ENCODE measurements at places on chromosomes 11 and 22. TPM values are rescaled to one million over a fixed set of nuclear protein-coding genes. Genes with fewer than 3 reads are reported as not detected.

The OR4A16 gene
- not detected for total RNA-seq

The INPP5J gene
- 20.7 TPM for total RNA-seq

GRCh38 chr11:105862736-105863367 lies 159.2 kb downstream of the MSANTD4 start:
- H3K36me3 ChIP-seq: no peaks in the 10 kb centered on the region
- peaks cover 10% of the 10 kb centered on the region for H3K27me3 ChIP-seq
- H3K4me1 ChIP-seq: no peaks in the 10 kb centered on the region
- no peak overlapping the region for H3K4me3 ChIP-seq
- DNase-seq: no peak

The KCNQ1OT1 gene
- total RNA-seq: 0.33 TPM

The BTBD10 gene
- total RNA-seq: 26.4 TPM

The OR10D3 gene
- not detected for total RNA-seq

The MED19 gene
- total RNA-seq: 9.4 TPM

DNA sequence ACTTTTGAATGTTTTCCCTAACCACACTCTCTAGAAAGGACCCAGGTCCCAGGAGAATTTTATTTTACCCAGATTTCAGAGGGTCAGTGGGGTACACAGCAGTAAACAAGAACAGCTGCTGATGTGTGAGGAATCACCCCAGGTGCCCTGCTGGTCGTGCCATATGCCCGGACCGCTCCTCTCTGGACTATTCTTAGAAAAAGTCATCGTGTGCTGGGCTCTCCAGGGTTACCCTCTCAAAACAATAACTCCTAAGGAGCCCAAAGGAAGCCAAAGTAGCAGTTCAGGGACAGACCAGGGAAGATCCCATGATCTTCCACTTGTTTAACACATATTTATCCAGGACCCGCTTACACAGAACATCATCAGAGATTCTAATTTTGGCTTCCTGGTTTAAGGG lies 29.7 kb downstream of the LRP4 start:
- H3K36me3 ChIP-seq: peaks cover 38% of the 10 kb centered on the region
- no peaks in the 10 kb centered on the region for H3K4me1 ChIP-seq
- DNase-seq: no peak
- no peak overlapping the region for H3K27ac ChIP-seq
- no peak overlapping the region for H3K4me3 ChIP-seq
- no peaks in the 10 kb centered on the region for H3K27me3 ChIP-seq

The RAPSN gene
- 2.2 TPM for total RNA-seq

The MEI1 gene
- total RNA-seq: 0.74 TPM

- H3K27ac ChIP-seq: no peak overlapping the region
- H3K36me3 ChIP-seq: peaks cover under 1% of the 10 kb centered on the region
- H3K27me3 ChIP-seq: no peaks in the 10 kb centered on the region
- no peak for DNase-seq
- no peak overlapping the region for H3K4me3 ChIP-seq
Observed at GRCh38 chr22:21753374-21754111, 17.9 kb upstream of the YPEL1 start.

DNA sequence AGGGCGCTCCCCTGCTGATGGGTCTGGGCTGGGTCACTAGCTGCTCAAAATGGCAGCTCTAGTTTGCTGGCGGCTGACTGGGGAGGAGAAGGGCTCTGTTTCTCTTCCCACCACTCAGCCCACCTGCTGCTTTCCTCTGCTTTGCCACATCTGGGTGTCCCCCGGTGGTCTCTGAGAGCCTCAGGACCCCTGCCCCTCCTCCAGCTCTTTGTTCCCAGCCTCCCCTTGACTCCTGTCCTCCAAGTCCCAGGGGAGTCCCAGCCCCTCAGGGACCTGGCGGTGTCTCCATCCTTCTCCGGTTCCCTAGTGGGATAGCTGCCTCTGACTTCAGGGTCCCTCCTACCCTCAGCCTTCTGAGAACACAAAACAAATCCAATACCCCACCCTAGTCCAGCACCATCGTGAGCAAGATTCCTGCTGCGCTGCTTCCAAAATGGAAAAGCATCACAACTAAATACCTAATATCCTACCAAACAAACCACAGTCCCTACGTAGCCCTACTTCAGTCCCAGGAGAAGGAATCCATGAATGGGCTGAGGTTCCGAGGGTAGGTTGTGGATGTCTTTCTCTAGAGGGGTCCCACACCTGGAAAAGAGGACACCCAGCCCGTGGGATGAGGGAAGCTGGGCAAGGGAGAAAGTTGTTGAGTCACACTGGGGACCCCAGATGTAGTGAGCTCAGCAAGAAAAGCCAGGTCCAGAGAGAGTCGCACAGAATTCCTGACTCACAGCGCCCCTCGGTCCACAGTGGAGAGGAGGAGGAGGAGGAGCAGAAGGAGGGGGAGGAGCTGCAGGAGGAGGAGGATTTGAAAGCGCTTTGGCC lies 45.0 kb upstream of the NNMT start:
- H3K27ac ChIP-seq: peak overlapping the region; percentile 75
- no peaks in the 10 kb centered on the region for H3K27me3 ChIP-seq
- peak; percentile 61 for DNase-seq

The TTC36 gene
- total RNA-seq: 1.1 TPM

GRCh38 chr11:111697933-111698371 lies 68.2 kb downstream of the PPP2R1B start:
- H3K4me3 ChIP-seq: no peak overlapping the region
- no peak for DNase-seq
- no peak overlapping the region for H3K27ac ChIP-seq
- peaks cover 9% of the 10 kb centered on the region for H3K36me3 ChIP-seq

GRCh38 chr11:15199693-15200092 lies 85.0 kb downstream of the INSC start:
- no peak overlapping the region for H3K27ac ChIP-seq
- no peaks in the 10 kb centered on the region for H3K36me3 ChIP-seq
- H3K27me3 ChIP-seq: no peaks in the 10 kb centered on the region
- H3K4me1 ChIP-seq: peaks cover 27% of the 10 kb centered on the region

DNA sequence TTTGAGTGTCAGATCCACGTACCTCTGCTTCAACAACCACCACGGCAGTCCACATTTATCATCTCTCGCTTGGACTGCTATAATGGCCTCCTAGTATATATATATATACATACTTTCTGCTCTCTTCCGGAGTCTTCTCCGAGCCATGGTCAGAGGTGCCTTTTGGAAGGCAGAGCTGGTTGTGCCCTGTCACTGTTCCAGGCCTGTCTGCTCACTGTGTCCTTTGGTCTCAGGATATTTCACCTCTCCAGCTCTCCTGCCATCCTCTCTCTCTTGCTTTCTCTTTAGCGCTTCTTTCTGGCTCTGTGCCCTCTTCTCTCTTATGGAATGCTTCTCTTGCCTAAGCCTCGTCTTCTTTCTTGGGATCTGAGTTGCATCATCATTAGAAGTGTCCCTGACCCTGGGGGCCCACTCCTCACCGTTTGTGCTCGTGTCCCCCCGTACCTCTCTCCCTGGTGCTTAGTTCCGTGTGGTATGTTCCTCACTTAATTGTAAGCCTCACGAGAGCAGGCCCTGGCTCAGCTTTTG lies 86.1 kb upstream of the RASSF10 start:
- H3K36me3 ChIP-seq: peaks cover 10% of the 10 kb centered on the region
- peaks cover 4% of the 10 kb centered on the region for H3K4me1 ChIP-seq
- H3K27me3 ChIP-seq: no peaks in the 10 kb centered on the region
- DNase-seq: no peak
- no peak overlapping the region for H3K27ac ChIP-seq
- no peak overlapping the region for H3K4me3 ChIP-seq

The DRAP1 gene
- total RNA-seq: 94.7 TPM

DNA sequence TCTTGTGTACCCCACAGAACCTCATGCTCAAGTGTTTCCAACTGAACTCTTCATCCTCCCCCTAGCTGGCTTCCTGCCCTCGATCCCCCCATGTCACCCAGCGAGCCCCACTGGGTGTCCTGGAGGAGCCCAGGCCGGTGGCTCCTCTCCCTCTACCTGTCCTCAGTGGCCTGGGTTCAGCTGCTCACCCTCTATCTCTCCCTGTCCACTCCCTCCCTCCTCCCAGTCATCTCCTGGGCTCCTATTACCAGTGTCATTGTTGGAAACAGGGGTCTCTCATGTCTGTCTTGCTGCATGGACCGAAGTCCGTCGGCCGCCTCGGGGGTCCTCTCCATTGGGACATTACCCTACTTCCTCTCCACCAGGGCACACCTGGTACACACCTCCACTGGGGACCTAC lies 12.9 kb upstream of the MPPED1 start:
- no peak overlapping the region for H3K4me3 ChIP-seq
- no peaks in the 10 kb centered on the region for H3K36me3 ChIP-seq
- peaks cover 52% of the 10 kb centered on the region for H3K27me3 ChIP-seq
- DNase-seq: no peak
- peaks cover 7% of the 10 kb centered on the region for H3K4me1 ChIP-seq
- H3K27ac ChIP-seq: no peak overlapping the region

DNA sequence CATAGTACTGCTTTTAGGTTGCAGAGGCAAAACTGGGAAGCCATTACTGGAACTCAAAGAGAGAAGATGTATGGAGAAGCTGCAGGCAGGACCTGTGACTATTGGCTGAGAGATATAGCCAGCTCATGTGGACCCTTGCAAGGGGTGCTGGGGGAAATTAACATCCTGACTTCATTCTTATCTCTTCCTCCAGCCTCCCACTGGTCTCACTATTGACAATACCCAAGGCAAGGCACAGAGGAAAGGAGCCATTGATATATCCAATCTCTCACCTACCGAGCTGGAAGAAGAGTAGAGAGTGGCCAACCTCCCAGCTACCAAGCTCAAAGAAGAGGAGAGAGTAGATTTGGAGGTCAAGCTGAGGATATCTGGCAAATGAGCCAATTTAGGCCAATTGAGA lies 36.8 kb upstream of the ZBED5 start:
- H3K27ac ChIP-seq: peak overlapping the region; percentile 74
- H3K27me3 ChIP-seq: no peaks in the 10 kb centered on the region
- no peak for DNase-seq
- H3K4me3 ChIP-seq: no peak overlapping the region
- no peaks in the 10 kb centered on the region for H3K36me3 ChIP-seq
- peaks cover 54% of the 10 kb centered on the region for H3K4me1 ChIP-seq

The MRPL17 gene
- 40.2 TPM for total RNA-seq

The CDC45 gene
- 0.77 TPM for total RNA-seq

DNA sequence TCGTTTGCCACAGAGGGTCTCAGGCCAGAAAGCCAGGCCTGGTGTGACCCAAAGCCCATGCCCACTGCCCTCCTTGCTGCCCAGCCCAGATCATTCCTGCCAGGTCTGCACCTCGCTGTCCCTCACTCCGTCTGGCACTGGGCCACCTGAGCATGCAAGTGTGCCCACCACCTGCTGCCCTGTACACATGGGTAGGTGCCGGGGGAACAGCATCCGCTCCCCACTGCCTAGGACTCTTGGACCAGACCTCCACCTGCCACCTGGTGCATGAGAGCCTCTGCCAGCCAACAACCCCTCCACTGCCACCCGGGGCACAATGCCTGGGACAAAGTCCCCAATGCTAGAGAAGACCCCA lies 12.5 kb downstream of the MGAT3 start:
- peaks cover 95% of the 10 kb centered on the region for H3K4me1 ChIP-seq
- no peak for DNase-seq
- H3K27ac ChIP-seq: peak overlapping the region; percentile 89
- no peak overlapping the region for H3K4me3 ChIP-seq
- H3K36me3 ChIP-seq: no peaks in the 10 kb centered on the region
- H3K27me3 ChIP-seq: peaks cover 11% of the 10 kb centered on the region

The E2F8 gene
- total RNA-seq: 3.6 TPM

The RCE1 gene
- 5.1 TPM for total RNA-seq

- no peaks in the 10 kb centered on the region for H3K4me1 ChIP-seq
- no peak overlapping the region for H3K27ac ChIP-seq
- H3K27me3 ChIP-seq: no peaks in the 10 kb centered on the region
- no peak overlapping the region for H3K4me3 ChIP-seq
- H3K36me3 ChIP-seq: no peaks in the 10 kb centered on the region
Observed at GRCh38 chr11:80529726-80530125, 1088.9 kb upstream of the TENM4 start.

The C11orf97 gene
- total RNA-seq: not detected

The APOA5 gene
- not detected for total RNA-seq

DNA sequence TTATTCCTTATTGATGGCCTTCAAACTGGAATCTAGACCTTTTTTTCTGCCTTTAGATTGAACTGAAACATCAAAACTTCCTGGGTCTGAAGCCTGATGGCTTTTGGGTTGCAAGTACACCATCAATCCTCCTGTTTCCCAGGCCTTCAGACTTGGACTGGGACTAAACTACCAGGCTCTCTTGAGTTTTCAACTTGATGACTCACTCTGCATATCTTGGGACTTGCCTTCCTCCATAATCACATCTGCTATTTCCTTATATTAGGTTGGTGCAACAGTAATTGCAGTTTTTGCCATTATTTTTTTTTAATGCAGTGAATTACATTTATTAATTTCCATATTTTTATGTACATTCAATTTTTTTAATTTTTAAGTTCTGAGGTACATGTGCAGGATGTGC lies 7.0 kb downstream of the OR51B5 start:
- H3K27me3 ChIP-seq: no peaks in the 10 kb centered on the region
- no peaks in the 10 kb centered on the region for H3K4me1 ChIP-seq
- H3K36me3 ChIP-seq: no peaks in the 10 kb centered on the region
- no peak overlapping the region for H3K27ac ChIP-seq
- DNase-seq: no peak
- no peak overlapping the region for H3K4me3 ChIP-seq

DNA sequence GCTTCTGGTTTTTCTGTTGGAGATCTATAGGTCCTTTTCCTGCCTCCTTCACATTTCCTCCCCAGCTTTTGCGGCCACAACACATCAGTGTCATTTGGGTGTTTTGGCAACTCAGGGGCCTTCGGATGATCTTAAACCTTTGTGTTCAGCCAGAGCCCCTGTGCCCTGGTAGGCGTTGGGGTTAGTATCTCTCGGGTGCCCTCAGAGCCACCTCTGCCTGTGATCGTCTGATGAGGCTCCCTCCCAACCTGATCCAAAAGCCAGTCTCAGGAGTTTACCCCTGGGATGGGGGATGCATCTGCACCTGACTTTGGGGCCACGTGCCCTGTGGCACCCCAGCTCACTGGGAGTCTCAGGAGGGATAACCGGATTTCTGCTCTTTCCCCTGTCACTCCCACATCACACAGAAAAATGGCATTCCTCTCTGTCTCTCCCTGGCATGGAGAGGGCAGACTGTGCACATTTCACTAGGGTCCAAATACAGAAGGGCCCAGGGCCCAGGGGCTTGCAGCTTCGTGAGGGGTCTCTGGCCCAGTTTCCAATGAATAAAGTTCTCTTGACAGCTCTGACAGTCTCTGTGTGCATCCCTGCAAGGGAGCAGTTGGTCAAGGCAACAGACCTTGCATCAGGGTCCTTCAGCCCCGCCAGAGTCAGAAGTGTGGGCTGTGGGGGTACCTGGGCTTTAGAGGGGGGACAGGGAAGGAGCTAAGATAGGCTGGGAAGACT lies 2.6 kb downstream of the RNF26 start:
- DNase-seq: no peak
- H3K4me1 ChIP-seq: peaks cover 81% of the 10 kb centered on the region
- peaks cover 5% of the 10 kb centered on the region for H3K36me3 ChIP-seq

The CAPRIN1 gene
- total RNA-seq: 112 TPM

- H3K36me3 ChIP-seq: no peaks in the 10 kb centered on the region
- H3K4me3 ChIP-seq: no peak overlapping the region
- no peaks in the 10 kb centered on the region for H3K27me3 ChIP-seq
- no peak overlapping the region for H3K27ac ChIP-seq
Observed at GRCh38 chr11:7422544-7423331, 62.6 kb upstream of the OLFML1 start.
